ENCODE measurements at places on chromosomes 7 and 10.

DNA sequence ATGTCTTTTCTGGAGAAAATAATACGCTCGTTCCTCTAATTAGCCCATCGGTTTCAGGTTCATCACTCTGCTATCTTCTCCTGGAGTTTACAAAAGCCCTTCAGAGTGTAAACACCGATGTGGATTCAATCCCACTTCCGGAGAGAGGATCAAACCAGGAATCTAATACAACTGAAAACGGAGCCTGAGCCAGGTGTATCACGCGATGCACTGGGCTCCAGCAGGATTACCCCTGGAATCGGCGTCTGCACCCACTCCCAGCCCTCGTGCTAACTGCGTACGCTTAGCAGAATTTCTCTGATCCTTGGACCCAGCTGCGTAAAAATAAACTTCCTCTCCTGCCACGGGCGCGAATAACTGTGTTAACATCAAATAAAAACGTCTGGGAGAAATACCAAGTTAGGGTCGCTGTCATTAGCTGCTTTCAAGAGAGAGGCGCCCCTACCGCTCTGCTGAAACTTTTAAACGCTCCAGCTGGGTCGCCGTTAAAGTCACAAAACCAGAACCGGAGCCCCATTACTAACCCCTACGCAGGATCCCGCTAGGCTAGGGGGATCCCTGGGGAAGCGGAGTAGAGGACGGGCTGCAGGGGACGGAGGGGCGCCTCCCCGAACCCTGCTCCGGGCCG lies 502 bp downstream of the ZNF3 start:
- no peak for DNase-seq

DNA sequence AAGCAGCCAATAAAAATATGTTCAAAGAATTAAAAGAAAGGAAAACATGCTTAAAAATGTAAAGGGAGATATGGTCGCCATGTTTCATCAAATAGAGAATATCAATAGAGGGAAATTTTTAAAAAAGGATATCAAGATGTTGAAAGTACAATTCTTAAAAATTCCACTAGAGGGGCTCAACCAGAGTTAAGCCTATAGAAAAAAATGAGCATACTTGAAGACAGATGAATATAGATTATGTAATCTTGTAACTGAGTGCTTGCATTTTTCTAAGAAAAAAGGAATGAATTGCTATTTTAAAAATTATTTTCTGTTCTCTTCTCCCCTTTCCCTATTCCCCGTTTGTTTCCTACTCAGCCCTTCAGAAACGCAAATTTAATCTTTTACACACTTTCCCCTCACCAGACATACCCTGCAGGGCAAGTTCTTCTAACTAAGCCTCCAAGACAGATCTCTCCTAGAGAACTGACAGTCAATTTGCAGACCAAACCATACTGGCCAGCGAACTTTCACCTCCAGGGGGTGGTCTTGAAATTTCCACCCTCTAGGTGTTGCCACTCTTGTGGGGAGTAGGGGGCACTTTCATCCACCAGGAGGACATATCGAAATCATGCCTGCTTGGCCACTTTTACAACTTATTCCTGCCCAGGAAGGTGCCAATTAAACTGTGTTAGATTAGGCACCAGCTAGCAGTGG lies 67.7 kb downstream of the NSUN6 start:
- DNase-seq: no peak

DNA sequence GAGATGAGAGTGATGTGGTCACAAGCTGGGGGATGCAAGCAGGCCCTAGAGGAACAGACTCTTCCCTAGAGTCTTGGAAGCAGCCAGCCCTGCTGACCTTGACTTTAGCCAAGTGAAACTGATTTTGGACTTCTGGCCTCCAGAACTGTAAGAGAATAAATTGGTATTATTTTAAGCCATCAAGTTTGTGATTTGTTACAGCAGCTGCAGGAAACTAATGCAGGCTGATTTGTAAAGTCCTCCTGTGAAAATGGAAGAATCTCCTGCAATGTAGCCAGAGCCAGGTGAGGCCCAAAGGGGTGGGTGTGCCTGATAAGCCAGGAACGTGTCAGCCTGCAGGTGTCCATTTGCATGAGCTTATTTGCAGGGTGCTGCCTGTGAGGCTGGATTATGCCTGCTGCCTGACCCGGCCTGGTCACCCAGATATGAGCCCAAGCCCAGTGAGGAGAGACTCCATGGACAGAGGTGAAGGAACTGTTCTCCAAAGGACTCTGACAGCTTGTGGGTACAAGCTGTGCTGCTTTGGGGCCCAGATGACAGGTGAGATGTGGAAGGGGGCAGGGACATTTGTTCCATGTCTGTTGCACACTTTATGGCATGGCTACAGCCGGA lies 24.6 kb upstream of the PLEKHA1 start:
- DNase-seq: no peak

DNA sequence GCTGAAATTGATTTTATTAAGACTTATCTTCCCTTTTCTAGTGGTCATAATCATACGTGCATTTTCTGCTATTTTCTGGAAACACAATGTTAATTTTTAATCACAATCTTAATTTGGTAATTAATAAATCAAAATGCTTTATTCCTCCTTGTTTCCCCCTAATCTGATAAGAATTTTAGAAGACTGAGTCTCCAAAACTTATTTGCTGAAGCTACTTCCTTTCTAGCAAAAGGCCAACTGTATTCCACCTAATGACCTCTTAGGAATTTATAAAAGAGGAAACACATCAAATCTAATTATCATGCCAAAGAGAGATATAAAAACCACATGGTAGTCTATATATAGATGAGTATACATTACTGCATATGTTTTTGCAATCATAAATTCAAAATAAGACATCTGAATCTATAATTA lies 140.6 kb downstream of the GNAI1 start:
- DNase-seq: no peak

DNA sequence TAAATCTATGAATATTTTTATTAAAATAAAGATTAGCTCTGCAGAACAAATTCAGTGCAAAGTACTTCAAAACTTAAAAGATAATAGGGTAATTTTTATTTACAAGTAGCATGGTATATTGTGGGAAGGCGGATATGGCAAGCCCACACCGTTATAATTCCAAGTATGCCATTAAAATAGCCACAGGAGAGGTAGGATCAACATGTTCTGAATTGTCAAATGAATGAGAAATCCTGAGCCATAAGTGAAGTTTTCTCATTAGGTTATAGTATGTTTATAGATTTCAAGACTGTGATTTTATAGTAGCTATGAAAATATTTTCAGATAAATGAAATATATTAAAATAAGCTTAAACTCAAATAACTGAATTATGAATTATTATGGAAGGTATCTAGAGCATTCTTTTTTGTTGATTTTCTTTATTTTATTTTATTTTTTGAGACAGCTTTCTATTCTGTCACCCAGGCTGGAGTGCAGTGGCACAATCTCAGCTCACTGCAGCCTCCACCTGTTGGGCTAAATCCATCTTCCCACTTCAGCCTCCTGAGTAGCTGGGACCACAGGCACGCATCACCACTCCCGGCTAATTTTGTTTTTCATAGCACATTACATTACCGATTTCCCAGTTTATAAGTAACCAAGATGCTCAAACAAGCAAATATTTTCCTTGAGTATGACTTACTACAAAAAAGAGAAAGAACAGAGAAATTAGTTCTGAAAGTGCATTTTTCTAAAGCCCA lies 956.6 kb downstream of the GATA3 start:
- no peak for DNase-seq

Measured in colonic mucosa (tissue), 4 donors.